NCI-H69 (cell line): ENCODE measurements at places on chromosomes 7 and 10.
A peak's percentile ranks its signal among the peaks of the same experiment; 100 is the strongest.

GRCh38 chr10:77188521-77188920 lies 449.1 kb downstream of the KCNMA1 start:
- no peak for DNase-seq

DNA sequence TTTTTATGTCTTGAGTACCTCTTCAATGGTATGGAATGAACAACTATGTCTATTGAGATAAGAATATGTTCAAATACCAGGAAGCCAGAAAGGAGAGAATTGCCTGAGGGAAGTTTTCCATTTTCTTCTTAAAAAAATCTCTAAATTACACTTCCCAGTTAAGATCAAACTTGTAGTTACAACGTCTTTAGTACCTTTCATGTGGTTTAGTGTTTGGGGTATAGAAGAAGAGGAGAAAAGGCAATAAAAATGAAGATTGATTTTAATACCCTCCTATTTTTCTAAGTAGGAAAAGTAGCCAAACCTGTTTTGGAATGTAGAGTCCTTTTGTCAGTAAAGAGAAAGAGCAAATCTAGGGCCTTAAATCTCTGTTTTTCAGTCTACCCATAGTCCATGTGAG lies 470.0 kb upstream of the SEMA3A start:
- no peak for DNase-seq

DNA sequence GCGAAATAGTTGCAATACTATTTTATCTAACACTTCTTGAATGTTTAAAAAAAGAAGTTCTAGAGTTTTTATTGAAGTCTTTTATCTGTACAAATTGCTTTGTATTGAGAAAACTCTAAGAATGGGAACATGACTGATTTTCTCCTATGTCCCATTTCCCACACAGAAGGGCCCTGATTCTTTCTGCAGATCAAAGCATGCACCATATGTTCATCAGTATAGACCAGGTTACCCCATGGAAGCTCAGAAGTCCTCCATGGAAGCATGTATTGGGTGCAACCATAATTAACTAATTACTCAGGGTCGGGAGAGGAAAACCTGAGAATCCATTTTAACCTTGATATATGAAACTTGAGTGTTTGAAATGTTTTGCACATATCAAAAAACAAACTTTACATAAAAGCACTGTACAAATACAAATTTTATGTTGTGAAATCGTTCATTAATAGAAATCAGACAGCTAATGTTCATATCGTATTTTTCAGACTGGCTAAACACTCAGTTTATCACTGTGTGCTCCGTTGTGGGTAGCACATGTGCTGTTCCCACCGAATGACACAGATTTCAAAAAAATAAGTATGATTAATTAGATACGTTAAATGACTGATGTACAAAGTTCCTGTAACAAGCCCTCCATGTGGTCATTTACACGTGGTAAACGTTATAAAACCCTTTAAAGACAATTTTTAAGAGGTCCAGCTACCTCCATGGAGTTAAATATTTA lies 71.5 kb downstream of the PTF1A start:
- no peak for DNase-seq

DNA sequence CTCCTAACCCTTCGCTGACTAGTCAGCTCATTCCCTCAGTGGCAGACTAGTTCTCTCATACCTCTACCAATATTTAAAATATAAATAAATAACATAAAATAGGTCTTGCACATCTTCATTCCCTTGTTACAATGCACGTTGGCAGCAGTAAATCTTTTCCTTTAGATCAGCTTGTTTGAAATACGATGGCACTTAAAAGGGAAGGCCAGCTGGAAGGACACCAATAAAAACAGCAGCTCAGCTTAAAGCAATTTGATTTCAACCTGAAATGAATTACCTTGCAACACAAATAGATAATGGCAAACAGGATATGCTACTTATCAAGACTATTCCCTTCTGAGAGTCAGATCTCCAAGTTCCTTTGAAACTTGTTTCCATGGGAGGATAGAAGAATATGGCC lies 321.8 kb downstream of the GFRA1 start:
- no peak for DNase-seq

GRCh38 chr10:14438057-14438456 lies 107.3 kb upstream of the FRMD4A start:
- no peak for DNase-seq

DNA sequence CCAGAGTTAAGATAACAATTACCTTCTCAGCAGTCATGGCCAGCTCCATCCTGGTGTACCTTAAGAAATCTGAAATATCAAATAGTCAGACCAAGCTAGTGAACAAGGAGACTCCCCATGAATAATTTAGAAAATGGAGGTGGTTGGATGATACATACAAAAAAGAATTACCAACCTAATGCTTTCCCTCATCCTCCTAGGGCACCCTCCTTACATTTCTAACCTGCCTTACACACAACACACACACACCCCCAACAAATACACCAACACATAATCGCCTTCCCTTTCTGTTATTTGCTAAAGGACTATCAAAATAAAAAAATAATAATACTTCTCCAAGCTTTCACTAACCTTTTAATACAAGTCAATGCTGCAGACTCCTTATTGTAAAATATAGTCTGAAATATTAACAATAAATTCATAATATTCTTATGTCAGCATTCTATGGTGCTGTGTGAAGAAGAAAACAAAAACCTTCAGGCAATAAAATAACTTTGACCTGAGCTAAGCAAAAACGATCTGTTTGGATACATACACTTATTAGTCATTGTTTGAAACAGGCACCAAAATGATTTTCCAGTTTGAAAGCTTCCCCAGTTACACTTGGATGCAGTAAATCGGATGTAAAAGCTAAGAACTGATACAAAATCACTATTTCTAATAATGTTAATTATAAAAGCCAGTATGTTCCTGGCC lies 3.4 kb downstream of the TWIST1 start:
- peak; percentile 27 for DNase-seq

- DNase-seq: no peak
Observed at GRCh38 chr7:44385434-44386138, 60.2 kb upstream of the CAMK2B start.

GRCh38 chr7:2619116-2619515 lies 12.7 kb upstream of the TTYH3 start:
- no peak for DNase-seq
